ENCODE measurements at places on chromosomes 2 and 18. TPM values are rescaled to one million over a fixed set of nuclear protein-coding genes. Genes with fewer than 3 reads are reported as not detected.

DNA sequence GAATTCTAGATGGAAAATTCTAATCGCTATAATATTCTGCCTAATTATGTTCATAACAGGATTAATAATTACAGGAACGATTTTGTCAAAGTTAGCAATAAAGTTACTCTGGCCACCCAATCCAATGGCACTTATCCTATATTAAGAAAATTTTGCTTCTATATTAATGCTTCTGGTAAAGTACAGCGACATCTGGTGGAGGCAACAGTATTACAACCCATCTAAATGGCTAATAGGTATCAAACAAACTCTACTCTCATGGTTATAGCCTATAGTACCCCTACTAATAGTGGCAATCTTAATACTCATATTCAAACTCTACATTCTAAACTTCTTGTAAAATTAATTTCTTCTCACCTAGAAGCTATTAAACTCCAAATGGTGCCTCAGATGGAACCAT, 1084.7 kb upstream of the LRRTM1 start:
- no peak for DNase-seq

- DNase-seq, result no peak
Measured at GRCh38 chr2:63320669-63321068, 267.6 kb downstream of the WDPCP start.

DNA sequence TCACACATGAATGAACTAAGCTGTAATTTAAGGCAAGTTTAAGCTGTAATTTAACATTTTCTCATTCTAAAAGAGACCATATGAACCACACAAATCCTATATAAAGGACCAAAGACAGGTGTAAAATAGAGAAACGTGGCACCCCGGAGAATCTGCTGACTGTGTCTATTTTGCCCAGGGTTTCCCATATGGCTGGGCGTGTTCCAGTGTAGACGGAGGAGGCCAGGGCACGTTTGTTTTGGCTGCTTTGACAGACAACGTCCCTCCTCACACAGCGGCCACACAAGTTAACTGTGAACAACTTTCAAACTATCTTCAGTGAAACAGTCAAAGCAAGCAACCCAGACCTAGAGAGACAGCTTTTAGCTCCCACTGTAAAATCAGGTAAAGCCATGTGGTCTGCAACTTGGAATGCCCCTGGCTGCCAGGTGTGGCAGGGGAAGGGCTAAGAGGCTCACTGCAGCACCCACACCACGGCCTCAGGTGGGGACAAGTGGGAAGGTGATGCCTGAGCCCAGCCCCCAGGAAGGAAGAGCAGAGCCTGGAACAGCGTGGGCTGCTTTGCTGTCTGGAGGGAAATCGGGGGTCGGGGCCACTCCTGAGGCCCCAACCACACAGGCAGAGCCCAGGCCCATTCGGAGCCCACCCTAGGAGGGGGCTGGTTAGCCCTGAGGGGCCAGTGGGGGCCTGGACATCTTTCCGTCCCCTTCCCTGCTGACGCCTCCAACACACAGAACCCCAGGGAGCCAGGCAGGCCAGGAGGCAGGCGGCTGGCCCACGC, 40.7 kb downstream of the SLC66A2 start:
- no peak for DNase-seq

DNA sequence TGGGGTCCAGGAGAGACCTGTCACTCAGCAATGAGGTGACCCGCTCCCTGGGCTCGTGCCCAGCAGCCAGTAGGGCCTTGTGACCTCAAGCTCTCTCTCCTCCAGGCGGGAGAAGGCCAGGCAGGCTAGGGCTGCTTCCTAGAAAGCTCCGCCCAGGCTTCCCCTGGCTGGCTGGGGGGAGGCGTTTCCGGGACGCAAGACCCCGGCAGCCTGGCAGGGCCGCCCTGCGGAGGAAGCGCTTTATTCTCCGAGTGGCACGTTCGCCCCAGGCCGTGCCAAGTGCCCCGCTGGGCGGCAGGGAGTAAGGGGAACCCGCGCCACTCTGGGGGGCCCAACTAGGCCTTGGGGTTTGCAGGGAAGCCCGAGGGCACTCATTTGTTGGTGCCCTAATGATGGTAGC, 21.2 kb upstream of the EPAS1 start:
- DNase-seq, result peak; percentile 44

DNA sequence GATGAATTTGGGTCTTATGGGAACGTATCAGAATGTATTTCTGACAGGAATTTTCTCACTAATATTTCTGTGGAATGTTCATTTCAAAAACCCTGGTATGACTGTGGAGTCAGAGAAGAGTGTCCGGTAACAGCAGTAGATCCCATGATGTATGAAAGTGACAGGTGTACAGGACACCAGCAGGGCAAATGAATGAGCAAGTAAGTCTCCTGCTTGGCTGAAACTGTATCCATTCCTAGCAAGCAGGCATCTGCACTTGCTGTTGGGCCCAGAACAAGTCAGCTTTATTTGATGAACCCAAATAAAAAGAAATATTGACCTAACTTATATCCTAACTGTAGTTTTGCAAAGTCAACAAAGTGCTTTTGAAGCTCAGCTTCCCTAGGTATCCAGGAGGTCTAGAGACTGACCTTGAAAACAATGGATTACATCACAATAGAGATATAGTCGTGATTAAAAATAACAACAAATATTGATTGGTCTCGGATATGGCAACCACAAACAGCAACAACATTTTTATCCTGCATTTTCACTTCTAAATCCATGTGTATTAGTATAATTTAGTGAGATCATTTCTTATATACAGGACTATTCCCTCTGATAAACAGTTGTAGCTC, 37.6 kb downstream of the NXPH2 start:
- DNase-seq, result no peak

DNA sequence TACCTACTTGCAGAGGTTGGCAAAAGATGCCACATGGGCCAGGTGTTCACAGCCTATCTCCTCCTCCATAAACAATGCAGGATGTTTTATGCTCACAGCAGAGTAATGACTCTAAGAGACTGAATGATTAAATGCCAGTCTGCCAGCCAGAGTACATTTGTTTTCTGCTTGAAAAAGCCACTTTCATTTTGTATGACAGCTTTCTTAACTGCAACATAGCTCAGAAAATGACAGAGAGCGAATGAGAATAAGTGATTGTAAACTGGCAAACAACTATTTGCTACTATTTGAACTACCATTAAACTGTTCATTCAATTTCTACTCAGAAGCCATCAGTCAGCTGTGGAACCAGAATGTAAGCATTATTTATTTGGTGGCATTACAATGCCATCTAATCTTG, 50.6 kb upstream of the DCC start:
- DNase-seq, result no peak

- peak; percentile 53 for DNase-seq
Measured at GRCh38 chr2:65161551-65162100, 31.7 kb upstream of the RAB1A start.

RPRM gene
- 0.88 TPM for total RNA-seq

IL1F10 gene
- not detected for total RNA-seq

SERPINB10 gene
- total RNA-seq, result not detected

Measured in colonic mucosa (tissue), 4 donors.